ENCODE measurements at places on chromosomes 3 and 15. TPM values are rescaled to one million over a fixed set of nuclear protein-coding genes. Genes with fewer than 3 reads are reported as not detected.

DNA sequence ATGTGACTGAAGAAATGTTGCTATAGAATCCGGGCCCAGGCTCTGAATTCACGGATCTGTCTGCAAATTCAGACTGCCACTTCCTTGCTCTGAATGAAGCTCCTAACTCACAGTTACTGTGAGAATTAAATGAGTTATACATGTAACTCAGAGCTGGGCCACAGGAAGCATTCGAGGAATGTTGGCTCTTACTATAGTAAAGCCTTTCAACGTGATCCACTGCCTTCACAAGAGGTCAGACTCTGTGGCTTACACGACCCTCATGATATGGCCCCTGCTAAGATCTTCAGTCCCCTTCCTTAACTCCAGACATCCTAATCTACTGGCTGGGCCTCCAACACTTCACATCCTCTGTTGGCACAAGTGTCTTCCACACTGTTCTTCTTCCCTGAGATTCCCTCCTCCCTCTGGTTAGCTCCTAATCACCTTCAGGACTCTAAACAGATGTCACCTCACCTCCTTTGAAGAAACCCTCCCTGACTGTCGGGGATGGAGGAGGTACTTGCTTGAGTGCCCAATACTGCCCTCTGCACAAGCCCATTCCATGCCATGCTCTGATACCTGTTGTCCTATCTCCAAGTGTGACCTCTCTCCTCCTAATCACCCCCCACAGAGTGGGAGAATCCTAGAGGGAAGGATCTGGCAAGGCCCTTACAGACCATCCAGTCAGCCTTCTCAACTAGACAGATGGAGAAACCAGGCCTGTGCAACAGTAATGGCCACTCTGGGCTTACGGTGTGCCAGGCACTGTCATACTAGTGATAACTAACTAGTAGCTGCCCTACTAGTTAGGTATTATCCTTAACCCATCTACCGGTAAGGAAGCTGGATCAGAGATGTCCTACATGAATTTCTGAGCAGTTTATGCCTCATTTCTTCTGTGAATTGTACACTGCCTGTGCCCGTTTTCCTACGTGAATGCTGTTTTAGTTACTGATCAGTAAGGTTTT is 1.3 kb downstream of the ACTR8 start:
- DNase-seq, result no peak

- DNase-seq, result no peak
Measured at GRCh38 chr3:64825404-64826120, 137.8 kb upstream of the ADAMTS9 start.

DNA sequence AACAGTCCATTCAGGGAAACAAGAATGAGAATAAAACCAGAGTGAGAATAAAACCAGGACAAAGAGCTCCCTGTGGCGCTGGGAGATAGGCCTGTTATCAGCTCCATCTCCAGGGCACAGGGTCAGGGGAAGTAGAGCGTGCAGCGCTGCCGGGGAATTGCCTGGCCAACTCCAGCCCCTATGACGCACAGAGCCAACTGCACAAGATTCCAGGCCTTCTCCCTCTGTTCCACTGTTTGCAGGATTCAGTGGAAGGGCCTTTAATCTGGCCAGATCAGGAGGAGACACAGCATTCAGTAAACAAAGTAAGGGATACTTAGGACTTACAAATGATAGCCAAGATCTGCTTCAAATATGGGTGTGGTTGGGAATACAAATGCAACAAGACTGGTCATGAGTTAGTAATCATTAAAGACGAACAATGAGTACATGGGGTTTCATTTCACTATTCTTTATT is 49.4 kb downstream of the ITGB5 start:
- no peak for DNase-seq

GRCh38 chr15:59524331-59524731 is 86.3 kb downstream of the FAM81A start:
- no peak for DNase-seq

Gene CCK
- not detected for polyA plus RNA-seq

Gene DPH3
- polyA plus RNA-seq, result 30.4 TPM

GRCh38 chr3:78183906-78184599 is 1144.2 kb downstream of the ROBO2 start:
- no peak for DNase-seq

Gene MUSTN1
- 1.7 TPM for polyA plus RNA-seq

Gene IL16
- 7.1 TPM for polyA plus RNA-seq

Gene SIAH2
- 18.0 TPM for polyA plus RNA-seq

DNA sequence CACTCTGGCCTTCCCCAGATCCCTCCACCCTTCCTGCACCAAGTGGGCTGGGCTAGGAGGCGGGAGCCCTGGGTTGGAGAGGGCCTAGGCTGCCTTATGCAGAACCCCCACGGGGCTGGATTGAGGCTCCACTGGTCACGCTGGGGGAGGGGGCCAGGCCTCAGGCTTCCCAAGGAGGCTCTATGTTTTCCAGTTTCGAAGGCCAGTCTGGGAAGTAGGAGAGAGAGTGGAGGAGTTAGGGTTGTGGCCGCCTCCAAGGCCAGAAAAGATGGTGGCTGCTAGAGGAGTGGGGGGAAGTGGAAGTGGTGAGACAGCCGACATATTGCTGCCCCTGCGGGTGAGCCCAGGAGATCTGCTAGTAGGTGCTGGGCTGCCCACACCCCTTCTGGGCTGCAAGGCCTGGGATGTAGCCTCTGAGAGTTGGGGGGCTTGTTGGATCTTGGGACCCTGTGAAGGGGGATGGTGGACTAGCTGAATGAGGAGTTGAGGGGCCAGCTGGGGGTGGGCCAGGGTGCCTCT is 1.2 kb downstream of the GNAI2 start:
- DNase-seq, result no peak

DNA sequence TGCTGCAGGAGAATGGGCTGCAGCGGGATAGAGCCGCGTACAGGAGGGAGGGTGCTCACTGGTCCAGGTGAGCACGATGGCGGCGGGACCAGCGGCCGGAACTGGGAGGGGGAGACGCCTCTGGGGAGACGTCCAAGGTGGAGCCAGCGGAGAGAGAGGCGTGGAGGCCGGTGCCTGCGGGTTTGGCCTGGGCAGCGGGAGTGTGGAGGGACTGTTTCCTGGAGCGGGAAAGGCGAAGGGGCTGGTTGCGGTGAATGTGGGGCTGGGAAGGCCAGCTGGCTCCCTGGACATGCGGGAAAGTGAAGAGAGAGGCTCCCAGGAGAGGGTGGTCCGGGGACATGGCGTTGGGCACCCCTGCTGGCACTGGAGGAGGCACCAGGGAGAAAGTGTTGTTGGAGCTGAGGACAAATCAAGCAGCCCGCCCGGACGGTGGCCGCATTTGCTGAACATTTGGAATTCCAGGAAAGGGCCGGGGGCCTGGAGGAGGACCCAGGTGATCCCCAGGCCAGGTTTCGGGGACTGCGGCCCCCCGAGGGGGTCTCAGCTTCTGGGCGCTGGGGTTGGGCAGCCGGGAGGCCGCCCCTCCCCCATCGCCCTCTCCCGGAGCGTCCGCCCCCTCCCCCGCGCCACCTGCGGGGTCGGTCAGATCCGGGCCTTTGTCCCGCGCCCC is 34.3 kb downstream of the DNAJB8 start:
- DNase-seq, result no peak

- DNase-seq, result no peak
Measured at GRCh38 chr3:7423995-7424394, 563.1 kb downstream of the GRM7 start.

- DNase-seq, result no peak
Measured at GRCh38 chr3:165800970-165801369, 36.3 kb downstream of the BCHE start.

DNA sequence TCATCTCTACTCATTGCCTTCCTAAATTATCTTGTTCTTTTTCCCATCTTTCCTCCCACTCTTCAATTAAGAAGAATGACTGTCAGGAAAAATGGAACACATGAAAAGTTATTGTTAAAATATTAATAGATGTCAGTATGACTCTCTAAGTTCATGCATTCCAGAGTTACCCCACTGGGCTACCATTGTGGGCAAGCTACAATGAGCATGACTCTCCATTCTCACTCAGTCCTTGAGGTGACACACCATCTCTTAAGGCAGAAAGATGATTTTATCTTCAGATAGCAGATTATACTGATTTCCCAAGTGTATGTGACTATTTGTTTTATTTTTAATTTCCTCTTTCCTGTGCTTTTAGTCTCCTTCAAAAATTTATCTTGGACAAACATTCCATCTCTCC is 144.3 kb downstream of the ALCAM start:
- DNase-seq, result no peak

- no peak for DNase-seq
Measured at GRCh38 chr3:151434151-151434890, 26.5 kb downstream of the IGSF10 start.

All from left renal pelvis (tissue), 4 donors.